ENCODE measurements at places on chromosomes 4 and X.

DNA sequence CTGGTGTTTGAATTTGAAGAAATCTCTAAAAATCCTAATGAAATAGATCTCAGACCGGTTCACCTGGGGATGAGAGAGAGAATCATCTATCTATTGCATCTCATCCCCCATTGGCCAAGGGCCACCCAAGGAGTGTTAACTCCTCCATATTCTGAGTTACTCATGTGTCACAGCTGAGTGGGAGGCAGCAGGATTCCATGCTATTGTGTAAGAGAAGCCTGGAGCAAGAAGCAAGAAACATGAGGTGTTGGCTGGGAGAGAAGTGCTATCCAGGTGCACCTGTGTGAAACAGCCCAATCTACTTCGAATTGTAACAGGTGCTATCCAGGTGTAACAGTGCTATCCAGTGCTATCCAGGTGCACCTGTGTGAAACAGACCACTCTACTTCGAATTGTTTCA, 150.3 kb upstream of the MAOA start:
- no peak for DNase-seq

GRCh38 chr4:179867300-179867878, 2375.8 kb upstream of the TENM3 start:
- DNase-seq, result no peak

GRCh38 chr4:26751838-26752237, 108.8 kb upstream of the STIM2 start:
- DNase-seq, result no peak

- DNase-seq, result no peak
Measured at GRCh38 chr4:10701702-10702460, 17.3 kb upstream of the CLNK start.

DNA sequence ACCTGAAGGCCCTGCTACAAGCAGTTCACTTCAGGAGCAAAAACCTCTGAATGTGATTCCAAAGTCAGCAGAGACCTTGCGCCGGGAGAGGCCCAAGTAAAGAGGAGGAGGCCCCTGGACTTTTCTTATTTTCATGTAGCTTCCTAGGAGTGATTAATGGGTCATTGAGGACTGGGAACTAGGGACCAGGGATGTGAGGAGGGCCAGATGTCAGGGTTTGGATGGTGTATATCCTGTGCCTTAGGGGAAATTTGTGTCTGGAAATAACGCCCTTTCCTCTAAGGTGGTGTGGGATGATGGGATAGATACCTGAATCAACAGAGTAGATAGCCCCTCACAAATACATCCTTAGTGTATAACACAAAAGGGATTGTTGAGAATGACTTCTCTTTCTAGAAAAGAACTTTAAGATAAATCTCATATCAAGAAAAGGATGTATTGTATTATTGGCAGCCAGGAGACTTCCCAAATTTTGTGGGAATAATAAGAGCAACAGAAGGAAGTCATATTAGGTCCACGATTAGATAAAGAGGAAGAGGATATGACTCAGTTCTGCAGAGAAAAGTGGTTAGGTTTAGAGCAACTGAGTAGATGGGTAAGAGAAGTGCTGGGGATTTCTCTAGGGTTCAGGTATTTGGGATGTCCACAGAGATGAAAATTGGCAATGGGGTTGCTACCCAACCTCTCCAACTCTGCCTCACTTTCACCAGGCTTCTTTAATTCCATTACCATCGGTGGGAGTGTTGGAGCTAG, 1.1 kb downstream of the ITGB1BP2 start:
- no peak for DNase-seq

DNA sequence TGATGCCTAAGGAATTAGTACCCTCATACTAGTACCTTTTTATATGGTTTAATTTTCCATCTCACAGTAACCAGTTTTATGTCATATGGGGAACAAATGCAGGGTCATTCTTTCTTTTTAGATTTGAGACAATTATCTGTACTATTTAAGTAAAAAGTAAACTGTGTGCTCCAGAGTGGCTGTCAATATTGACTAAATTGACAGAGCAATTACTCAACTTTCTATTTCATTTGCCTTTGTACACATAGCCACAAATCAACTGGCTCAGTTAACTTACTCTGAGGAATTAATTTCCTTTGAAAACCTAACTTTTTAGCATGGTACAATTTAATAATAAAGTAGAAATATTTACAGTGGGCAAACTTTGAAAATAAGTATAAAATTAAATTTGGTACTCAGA, 28.5 kb upstream of the TEX13C start:
- DNase-seq, result no peak

DNA sequence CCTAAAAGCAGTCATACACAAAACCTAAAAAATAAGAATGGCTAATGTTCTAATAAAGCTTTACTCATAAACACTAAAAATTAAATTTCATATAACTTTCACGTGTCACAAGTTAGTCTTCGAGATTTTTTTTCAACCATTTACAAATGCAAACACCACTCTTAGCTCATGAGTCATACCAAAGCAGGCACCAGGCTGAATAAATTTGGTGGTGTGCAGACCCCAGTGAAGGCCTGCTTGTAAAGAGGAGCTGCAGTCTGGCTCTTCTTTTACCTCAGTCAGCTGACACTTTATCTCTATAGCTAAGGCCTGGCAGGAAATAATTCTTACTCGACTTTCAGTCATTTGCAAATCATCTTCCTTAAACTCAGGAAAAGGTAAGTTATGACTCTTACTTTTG, 37.4 kb downstream of the CLOCK start:
- no peak for DNase-seq
